ENCODE measurements at places on chromosomes 12 and 14.

- no peak for DNase-seq
These were observed 415.7 kb upstream of the ATP2B1 start for GRCh38 chr12:90124289-90124688.

DNA sequence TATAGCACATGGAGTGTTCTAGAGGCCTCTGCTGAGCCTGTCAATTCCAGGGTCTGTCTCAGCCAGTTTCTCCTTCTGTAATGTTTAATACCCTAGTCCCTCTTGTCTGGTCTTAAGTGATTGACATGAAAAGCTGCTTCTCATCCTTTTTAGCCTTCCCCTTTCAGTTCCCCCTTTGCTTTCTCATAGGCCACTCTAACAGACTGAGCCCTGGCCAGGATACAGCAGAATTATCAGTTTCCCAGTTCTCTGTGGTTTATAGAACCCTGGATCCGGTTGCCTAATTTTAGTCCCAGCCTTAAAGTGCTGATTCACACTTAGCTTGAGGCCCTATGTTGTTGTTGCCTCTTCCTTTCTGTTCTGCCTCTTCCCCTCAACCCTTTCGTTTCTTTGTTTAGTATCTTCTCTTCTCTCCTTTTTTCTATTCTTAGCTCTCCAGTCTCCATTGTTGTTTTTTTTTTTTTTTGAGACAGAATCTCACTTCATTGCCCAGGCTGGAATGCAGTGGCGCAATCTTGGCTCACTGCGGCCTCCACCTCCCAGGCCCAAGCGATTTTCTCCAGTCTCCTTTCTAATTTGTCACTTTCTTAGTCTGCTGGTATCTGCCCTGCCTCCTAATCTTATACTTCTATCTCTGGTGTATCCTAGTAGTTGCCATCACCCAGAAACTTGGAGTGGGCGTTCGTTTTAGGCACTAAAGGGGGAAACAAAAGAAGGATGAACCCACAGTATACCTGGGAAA, 2.9 kb upstream of the BIN2 start:
- peak; percentile 92 for DNase-seq

DNA sequence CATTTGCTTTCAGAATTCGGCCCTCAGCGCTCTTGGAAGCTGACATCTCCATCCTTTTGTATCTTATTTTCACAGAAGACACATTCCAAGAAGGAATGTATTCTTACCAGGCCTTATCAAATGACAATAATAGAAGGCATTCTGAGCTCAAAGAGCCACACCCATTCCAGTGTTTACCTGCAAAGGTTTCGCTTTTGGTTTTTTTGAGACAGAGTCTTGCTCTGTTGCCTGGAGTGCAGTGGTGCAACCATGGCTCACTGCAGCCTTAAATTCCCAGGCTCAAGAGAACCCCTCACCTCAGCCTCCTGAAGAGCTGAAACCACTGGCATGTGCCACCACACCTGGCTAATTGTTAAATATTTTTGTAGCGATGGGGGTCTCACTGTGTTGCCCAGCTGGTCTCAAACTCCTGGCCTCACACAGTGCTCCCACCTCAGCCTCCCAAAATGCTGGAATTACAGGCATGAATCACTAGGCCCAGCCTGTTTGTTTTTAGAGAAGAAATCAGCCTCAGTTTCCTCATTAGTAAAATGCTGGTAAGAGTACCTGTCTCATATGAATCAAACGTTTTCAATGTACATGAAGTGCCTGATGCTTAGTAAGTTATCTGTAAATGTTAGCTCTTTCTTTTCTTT, 69.2 kb downstream of the SLC6A12 start:
- peak; percentile 41 for DNase-seq

GRCh38 chr12:89225401-89225800, 126.9 kb downstream of the DUSP6 start:
- no peak for DNase-seq

GRCh38 chr14:34175574-34175973, 224.7 kb upstream of the EGLN3 start:
- DNase-seq: peak; percentile 60

DNA sequence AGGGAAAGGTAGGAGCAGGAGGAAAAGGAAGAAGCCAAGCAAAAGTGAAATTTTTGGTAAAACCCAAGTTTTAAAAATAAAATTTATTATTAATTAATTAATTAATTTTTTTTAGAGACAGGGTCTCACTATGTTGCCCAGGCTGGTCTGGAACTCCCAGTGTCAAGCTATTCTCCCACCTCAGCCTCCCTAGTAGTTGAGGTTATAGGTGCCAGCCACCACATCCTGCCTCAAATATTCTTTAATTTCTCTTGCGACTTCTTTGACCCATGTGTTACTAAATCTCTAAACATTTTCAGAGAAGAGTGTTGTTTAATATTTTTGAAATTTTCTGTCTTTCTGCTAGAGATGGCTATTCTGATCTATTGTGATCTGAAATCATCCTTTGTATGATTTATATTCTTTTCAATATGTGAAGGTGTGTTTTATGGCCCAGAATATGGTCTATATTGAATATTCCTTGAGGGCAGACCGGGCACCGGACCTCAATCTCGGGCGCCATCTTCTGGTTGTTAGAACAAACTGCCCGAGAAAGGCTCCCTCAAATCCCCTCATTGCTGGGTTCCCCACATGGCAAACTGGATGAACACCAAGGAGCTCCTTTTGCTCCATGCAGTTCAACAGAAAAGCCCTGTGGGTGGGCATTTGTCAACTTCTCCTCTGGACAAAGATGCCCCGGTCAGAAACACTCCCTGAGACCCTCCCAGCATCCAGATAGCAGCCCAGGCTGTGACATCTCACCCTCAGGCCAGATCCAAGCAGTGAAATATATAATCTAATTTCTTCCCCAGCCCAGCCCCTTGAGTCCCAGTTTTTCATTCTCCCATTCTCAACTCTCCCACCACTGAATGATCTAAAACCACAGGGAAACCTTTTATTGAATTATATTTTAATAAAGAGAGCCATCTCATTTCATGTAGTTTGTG, 110.5 kb downstream of the ASCL4 start:
- peak; percentile 77 for DNase-seq

- DNase-seq: peak; percentile 31
These were observed 13.7 kb downstream of the P2RX4 start for GRCh38 chr12:121223292-121224285.

GRCh38 chr14:33186656-33187055, 248.0 kb downstream of the NPAS3 start:
- no peak for DNase-seq

DNA sequence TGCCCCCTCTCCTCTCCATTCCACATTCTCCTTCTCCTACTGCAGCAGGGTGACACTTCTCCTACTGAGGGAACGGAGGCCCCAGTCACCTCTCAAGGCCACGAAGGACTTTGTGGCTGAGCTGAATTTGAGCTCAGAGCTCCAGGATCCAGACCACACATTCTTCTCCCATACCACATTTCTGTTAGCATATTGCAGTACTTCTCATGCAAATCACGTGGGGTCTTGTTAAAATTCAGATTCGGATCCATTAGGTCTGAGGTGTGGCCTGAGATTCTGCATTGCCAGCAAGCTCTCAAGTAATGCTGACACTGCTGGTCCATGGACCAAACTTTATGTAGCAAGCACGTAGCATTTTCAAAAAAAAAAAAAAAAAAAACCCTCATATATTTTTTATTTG, 9.6 kb upstream of the IFI27L2 start:
- no peak for DNase-seq

DNA sequence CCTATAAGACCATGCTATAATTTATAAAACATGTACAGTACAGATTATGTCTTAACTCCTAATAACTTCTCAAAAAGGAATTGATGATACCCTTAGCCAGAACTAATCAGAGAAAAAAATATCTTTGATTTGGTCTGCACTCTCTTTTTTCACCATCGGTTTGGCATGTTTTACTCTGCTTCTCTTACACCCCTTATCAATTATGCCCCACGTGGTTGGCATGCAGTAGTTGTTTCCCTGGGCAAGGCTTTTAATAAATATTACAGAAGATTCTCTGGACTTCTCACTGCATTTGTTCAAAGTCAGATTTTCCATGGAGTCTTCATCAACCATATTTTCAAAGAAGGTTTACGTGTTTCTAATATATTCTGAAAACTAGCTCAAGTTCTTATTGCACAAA, 167.4 kb upstream of the LRIG3 start:
- DNase-seq: no peak

DNA sequence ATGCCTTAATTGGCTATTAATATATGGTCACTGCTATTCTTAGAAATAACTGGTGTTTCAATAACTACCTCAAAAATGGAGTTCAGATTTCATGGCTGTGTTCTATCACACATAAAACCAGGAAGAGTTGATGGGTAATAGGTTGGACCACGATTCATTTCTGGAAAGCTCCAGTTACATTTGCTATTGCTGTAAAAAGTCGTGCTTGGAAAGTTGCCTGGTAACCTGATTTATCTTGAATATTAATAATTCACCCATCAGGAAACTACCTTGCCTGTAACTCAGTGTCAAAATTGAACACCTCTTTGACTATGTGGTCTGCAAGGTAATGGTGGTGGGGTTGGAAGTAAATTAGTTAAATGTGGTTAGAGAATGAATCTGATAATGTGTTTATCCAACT, 104.7 kb upstream of the IFNG-AS1 start:
- DNase-seq: no peak

GRCh38 chr14:102387086-102387485, 24.3 kb downstream of the TECPR2 start:
- DNase-seq: no peak

DNA sequence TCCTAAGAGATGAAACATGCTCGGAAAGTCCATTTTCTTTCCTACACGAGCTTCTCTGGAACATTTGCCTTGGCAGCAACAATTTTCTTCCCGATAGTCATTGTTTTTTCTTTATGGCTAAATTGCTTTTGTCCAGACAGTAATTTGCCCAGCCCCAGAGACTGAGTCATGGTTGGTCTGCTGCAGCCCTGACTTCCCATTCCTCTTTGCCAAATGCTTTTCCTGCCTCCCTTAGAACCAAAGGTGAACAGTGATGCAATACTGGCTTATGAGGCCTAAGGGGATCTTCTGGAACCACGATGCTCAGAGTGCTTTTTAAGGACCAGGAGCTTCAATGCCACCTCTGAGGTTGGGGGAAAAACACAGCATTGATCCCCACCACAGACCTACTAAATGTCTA, 1599.6 kb upstream of the TMEM132C start:
- DNase-seq: no peak

DNA sequence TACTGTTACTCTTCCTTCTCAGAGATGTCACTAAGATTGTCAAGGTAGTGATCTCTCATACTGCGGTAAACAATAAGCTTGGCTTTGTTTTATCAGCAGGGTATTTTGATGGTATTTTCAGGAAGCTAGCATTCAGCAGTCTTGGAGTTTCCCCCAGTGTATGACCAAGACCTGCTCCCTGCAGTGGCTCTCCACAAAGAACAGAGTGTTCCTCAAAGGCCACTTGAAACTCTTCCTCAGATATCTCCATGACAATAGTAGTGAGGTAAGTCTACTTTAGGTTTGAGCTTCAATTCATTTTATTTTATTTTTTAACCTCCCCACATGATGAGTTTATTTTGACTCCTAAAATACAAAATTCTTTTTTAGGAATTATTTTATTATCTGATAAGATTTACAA, 74.0 kb upstream of the G2E3 start:
- no peak for DNase-seq
